H7 (cell line): ENCODE measurements at places on chromosomes 1 and 21. TPM values are rescaled to one million over a fixed set of nuclear protein-coding genes. Genes with fewer than 3 reads are reported as not detected.

GRCh38 chr1:89472886-89473417, 51.7 kb upstream of the LRRC8B start:
- no peak for DNase-seq

DNA sequence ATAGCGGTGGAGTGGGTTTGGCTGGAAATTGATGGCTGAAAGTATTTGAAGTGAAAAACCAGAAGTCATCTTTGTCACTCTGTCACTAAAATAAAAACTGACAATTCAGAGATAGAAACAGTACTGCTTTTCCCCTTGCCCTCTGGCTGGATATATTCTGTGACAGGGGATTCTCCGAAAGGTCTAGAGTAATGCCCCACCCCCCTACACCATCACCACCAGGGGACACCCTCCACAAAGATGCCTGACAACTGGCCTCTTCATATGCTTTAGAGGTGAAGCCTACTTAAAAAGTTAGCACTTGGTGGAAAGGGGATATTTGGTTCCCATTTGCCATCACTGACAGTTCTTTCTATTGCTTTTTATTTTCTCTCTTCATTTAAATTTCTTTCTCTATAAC, 73.5 kb downstream of the SGIP1 start:
- peak; percentile 57 for DNase-seq

DNA sequence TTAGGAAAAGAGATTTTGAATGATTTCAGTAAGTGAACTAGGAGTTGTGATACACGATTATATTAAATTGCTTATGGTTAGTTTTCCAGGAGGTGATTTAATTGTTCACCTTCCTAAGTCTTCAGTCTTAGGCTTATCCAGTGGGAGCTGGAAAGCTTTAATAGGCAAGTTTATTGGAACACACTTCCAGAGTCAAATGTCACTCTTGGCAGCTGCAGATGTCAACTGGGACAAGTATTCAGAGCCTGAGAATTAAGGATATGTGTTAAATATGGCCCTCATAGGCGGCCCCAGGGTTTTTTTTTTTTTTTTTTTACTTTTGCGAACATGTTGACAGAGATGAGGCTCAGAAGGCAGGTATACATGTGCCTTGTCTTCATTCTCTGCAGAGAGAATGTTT, 29.2 kb downstream of the UCK2 start:
- DNase-seq = no peak

Gene KRTAP8-1
- not detected in 2 replicates for total RNA-seq

GRCh38 chr1:27971674-27972073, 11.9 kb downstream of the XKR8 start:
- DNase-seq = no peak

GRCh38 chr1:77415579-77415978, 133.8 kb downstream of the AK5 start:
- no peak for DNase-seq

Gene OR2T33
- not detected in 2 replicates for total RNA-seq

GRCh38 chr1:226408285-226409184, 642 bp upstream of the PARP1 start:
- peak; percentile 51 for DNase-seq

Gene ATP5IF1
- 211 and 240 TPM in 2 replicates for total RNA-seq

Gene KRTAP13-2
- total RNA-seq = not detected in 2 replicates

Gene TMCC2
- total RNA-seq = 13.6 and 19.3 TPM in 2 replicates

DNA sequence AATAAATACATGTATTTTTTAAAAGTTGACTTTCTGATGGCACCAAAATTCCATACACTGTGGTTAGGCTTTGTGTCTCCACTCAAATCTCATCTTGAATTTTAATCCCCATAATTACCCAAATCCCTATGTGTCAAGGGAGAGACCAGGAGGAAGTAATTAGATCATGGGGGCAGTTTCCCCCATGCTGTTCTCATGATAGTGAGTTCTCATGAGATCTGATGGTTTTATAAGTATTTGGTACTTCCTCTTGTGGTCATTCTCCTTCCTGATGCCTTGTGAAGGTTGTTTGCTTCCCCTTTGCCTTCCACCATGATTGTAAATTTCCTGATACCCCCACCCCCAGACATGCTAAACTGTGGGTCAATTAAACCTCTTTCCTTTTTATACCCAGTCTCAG, 1218.4 kb upstream of the PRMT6 start:
- DNase-seq = no peak

GRCh38 chr1:119874186-119874585, 22.1 kb downstream of the ADAM30 start:
- no peak for DNase-seq

DNA sequence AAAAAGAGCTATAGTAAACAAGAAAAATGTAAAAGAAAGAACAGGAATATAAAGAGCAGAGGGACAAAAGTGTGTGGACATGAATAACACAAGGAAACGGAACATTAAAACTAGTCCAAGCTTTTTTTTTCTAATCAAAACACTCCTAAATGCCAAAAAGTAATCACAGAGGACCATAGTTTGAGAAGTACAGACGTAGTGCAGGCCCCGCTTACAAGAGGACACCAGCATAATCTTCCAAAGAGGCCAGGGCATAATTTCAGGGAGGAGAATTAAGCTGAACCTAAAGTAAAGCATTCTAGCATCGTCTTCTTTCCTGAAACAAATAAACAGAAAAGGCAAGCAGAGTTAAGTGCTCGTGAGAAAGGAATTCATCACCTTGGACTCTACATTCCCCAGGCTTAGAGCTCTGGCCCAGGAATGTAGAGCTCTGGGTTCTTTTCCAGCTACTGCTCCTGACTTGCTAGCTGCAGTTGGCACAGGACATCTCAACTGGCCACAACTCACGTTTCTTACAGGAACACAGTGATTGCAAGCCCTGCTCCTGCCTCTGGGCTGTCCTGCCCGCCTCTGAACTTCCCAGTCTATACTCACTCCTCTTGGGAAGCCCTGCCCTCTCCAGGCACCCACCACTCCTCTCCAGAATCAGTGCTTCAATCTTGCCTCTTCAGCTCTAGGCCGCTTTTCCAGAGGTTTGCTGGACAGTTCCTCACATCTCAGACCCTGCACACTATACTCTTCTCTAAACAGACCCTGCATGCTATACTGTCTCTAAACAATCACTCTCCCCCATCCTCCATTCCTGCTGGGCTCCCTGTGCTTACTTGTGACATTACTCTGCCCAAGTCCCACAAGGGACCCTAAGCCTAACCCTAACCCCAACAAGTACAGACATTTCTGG, 9.8 kb downstream of the RGS8 start:
- DNase-seq = peak; percentile 38

- no peak for DNase-seq
Measured at GRCh38 chr1:83627045-83627444, 371.9 kb downstream of the TTLL7 start.

Gene SDC3
- 38.0 and 44.2 TPM in 2 replicates for total RNA-seq

GRCh38 chr1:160082487-160082886, 1.1 kb downstream of the KCNJ9 start:
- DNase-seq = no peak

- no peak for DNase-seq
Measured at GRCh38 chr1:155013632-155014031, 11.0 kb downstream of the ZBTB7B start.

- DNase-seq = no peak
Measured at GRCh38 chr21:31326522-31327242, 17.4 kb downstream of the TIAM1 start.

- DNase-seq = no peak
Measured at GRCh38 chr1:40851643-40852042, 10.5 kb downstream of the CITED4 start.

- DNase-seq = no peak
Measured at GRCh38 chr1:201775380-201775779, 53.6 kb upstream of the IPO9 start.

- no peak for DNase-seq
Measured at GRCh38 chr1:18045621-18046020, 62.0 kb upstream of the IGSF21 start.

DNA sequence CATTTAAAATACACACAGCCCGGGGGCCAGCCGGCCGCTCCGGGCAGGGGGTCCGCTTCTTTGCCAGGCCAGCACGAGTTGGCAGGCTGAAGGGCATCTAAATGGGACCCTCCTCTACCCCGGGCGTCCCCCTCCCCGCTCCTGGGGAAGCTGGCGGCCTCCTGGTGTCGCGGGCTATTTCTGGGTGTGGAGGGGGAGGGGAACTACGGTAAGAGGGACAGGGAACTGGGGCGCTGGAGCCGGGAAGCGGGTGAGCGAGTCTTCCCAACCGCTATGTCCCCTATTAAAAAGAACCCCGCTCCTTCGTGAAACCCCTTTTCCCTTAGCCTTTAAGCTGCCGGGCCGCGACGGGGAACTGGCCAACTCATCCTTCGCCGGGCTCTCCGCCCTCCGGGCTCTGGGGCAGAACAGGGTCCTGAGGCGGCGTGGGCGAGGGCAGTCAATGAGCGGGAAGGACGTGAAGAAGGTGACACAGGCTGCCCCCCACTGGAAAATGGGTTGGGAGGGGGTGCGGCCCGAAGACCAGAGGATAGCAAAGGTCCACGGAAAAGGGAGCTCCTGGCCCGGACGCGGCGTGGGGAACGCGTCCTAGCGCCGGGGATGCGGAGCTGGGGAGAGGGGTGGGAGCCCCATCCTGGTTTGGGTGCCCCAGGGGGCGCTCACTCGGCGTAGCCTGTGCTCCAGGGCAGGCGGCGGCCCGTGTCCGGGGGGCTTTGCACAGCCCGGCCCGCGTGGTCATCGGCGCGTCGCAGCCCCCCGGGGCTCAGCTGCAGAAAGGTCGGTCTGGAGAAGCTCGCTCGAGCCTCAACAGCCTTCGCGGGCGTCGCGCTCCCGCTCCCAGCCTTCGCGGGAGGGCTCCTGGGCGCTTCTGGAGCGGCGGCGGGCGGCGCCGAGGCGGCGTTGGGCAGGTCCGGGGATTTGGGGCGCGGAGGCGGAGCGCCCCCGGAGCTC, 544 bp downstream of the PPM1J start:
- DNase-seq = peak; percentile 83

Gene PDZK1
- total RNA-seq = 1.3 and 4.1 TPM in 2 replicates

DNA sequence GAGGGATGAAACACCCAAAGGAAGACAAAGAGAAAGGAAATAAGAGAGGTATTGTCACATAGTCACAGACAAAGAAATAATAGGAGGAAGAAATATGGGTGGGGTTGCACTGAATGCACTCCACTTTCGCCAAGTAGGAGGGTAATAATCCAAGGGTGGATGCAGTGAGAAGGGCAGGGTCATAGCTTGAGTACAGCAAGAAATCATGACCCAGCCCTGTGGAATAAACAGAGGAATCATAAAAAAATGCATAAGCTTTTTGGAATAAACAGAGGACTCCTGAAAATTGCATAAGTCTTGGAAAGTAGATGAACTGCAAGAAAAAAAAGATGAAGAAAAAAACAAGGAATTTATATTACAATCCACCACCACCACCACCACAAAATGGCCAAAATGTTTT, 53.1 kb upstream of the CD55 start:
- no peak for DNase-seq

DNA sequence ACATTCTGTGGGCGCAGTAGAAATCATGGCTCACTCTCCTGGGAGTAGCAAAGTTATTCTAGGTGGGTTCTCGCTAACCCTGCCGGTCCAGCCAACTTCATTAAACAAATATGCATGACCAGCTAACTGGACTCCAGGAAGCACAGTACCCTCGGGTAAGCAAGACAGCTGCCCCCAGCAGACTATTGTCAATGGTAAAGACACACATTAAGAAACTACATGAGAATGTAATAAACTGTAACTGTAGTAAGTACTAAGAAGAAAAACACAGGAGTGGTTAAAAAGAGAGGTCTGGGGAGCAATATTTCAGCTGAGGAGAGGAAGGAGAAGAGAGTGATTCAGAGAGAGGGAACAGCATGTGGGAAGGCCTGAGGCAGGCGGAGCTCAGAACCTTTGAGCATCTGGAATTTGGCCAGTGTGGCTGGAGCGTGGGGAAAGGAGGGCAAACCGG, 7.4 kb downstream of the SLC2A5 start:
- DNase-seq = no peak

Gene MR1
- total RNA-seq = 0.44 TPM in 1 of 2 replicates, not detected in the other

DNA sequence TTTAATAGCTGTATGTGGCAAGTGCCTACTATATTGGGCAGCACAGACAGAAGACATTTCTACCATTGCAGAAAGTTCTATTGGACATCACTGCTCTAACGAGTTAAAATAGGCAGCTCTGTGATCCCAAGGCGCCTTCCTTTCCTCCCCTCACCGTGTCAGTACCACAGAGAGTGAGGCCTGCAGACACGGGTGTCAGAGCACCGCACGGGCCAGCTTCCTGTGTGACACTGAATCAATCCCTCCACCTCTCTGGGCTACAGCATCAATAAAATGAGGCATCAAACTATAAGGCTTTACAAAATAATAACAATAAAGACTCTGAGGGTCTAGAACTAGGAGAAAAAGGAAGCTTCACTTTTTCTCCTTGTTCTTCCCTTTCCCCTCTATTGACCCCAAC, 246.7 kb downstream of the FOXD2 start:
- no peak for DNase-seq

Gene DCLRE1B
- total RNA-seq = 15.1 and 16.6 TPM in 2 replicates

Gene ELAPOR1
- 0.07 and 0.10 TPM in 2 replicates for total RNA-seq

DNA sequence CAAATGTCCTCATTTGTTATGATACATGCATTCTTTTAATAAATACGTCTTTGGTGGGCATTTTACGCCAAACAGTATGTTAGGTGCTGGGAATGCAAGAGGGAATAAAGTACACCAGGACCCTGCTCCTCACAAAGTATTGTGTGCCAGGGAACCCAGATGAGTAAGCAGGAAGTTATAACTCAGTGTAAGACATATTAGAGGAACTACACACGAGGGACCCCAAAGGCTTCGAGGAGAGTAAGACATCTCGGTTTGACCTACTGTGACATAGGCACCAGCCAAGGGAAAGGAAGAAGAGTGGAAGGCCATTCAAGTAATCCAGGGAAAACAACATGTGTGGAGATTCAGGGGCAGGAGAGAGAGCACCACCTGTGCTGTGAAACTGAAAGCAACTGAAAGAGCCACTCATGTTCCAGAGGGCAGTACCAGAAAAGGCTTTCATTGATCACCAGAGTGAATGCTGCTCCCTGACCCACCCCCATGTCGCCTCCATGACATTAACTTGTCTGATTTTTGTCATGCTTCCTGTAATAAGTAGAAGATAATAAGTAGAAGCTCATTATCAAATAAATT, 542.5 kb upstream of the PKN2 start:
- no peak for DNase-seq

DNA sequence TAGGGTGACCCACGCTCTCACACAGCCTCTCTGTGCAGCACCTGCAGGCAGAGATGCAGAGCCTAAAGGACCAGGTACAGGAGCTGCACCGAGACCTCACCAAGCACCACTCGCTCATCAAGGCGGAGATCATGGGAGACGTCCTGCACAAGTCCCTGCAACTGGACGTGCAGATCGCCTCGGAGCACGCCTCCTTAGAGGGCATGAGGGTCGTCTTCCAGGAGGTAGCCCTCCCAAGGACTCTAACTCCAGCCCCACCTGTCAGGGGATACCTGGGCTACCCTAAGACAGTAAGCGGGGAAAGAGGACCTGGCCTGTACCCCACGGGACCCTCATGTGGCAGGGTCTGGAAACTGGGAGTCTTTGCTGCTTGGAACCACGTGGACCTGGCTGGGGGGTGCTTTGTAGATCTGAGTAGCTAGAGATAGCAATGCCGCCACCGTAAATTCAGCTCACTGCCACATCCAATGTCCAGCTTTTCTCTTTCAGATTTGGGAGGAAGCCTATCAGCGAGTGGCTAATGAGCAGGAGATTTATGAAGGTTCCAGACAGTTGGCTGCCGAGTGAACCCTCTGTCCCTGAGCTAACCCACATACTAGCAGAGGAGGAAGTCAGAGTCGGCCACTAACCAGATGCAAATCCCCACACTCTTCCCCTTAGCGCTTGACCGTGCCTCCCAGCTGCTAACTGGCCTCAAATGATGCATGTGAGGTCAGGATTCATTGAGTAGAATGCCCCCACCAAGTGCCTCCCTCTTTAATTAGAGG, 6.5 kb downstream of the RNF207 start:
- no peak for DNase-seq
